ENCODE measurements at places on chromosomes 4 and X.

- no peak for DNase-seq
Observed at GRCh38 chrX:56025872-56026571, 206.1 kb upstream of the KLF8 start.

- DNase-seq, result no peak
Observed at GRCh38 chrX:52353838-52354237, 15.0 kb upstream of the XAGE2 start.

DNA sequence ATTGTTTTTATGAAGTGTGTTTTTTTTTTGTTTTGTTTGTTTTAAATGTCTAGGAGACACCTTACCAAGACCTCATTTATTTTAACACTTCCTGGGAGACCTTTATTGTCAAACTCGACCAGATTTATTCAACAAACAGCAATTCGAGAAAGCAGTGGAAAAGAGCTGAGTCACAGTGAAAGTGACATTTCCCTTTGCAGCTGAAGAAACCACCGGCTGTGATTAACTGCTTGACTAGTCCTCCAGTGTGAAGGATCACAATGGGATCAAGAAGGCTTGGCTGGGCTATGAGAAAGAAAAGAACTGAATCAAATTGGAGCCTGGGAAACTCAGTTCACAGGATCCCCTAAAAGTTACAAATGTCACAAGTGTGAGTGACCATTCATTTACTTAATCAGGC lies 11.9 kb upstream of the ADH7 start:
- no peak for DNase-seq

DNA sequence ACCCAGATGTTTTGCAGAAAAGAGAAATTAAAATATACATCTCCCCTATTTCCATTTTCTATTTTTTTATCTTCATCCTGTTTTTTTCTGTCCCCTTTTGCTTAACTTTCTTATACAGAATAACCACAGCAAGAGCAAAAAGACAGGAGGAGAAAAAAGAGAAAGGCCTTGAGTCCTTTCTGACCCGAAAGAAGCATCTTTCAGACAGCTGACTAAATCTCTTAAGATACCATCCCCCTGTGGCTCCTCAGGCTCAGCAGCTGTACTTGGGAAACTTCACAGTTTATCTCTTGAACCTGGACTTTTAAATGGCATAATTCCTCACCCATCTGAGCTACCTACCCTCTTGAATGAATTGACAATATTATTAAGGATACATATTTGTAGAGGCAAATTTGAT lies 100.2 kb downstream of the FIP1L1 start:
- no peak for DNase-seq

GRCh38 chr4:165060938-165061337 lies 7.3 kb downstream of the TRIM75 start:
- DNase-seq, result no peak

DNA sequence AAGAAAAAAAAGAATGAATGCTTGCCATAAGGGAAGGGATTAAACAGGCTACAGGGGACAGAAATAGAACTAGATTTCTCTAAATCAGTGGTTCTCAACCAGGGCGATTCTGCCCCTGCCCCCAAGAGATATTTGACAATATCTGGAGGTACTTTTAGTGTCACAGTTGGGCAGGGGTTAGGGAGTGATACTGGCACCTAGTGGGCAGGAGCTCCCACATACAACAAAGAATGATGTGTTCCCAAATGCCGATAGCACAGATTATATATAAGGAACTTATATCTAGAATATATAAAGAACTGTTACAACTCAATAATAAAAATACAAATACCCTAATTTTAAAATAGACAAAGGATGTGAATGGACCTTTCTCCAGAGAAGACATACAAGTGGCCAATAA lies 14.7 kb downstream of the S100G start:
- no peak for DNase-seq

- DNase-seq, result no peak
Observed at GRCh38 chr4:104878936-104879335, 267.7 kb upstream of the TET2 start.

DNA sequence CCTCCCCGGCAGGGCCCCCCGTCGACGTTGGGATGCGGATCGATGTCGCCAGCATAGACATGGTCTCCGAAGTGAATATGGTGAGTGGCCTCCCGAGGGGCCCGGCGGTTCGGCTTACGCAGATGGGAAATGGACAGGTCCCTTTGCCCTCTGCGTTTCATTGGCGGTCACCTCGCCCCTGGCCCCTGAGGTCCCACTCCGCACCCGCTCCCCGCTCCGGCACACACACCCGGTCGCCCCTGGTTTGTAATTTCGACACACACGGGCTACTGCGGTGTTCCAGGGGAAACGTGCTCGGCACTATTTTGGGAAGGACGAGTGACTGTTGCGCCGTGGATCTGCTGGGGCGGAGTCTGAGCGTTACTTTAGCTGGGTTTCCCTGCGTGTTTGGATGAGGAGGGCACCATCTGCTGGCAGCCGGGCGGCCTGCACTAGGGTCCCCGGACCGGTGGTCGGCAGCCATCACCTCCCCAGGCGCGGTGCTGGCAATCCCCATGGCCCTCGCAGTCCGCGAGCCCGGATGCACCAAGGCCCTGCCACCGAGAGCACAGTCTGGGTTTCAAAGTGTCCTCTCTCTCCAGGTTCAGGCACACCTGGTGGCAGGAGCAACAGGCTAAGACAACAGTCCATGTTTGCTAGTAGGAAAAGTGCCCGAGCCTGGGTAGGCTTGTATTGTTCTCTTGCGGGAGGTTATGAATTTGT lies 1.2 kb downstream of the GABRB1 start:
- peak; percentile 6 for DNase-seq

GRCh38 chrX:40098264-40099054 lies 701 bp upstream of the BCOR start:
- no peak for DNase-seq

Data from activated T-helper 1 cell treated with Interleukin-2 at 50 U/mL for 16 hours (primary cell).